ENCODE measurements at places on chromosomes 2 and 18.

GRCh38 chr18:5973099-5973498 lies 77.8 kb upstream of the TMEM200C start:
- DNase-seq, result no peak

DNA sequence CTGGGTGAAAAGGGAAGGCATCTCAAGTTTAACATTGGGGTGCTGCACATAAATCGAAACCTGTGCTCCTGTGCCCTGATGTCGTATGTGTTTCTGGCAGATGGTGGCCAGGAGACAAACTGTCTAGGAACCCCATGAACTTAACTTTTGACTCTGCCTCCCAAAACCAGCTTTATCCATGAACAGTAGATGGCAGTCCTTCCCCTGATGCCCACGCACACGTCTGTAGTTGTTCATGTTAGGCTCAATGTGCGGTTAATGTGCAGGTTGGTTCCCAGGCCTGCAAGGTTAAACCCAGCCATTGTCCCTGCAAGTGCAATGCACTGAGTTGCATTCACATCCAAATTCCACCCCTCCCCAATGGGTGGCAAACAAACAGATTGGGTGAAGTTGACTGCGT lies 44.1 kb upstream of the SIX3 start:
- DNase-seq, result no peak

- no peak for DNase-seq
Measured at GRCh38 chr2:2028041-2028440, 283.7 kb upstream of the PXDN start.

DNA sequence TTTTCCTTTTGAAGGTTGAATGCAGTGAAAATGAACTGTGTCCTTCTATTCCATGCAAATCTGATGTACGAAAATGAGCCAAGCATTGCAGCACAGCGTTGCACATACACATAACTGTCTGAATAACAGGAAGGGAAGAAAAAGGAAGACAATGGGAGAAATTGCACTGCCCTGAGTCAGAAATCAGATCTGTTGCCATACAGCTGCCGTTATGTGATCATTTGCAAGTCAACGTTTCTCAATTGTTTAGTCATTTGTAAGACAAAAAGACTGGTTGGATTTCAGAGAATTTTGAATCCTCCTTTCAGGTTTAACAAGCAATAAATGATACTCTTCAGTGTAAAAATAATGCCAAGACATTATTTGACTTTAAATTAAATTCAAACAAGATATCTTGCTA lies 284.1 kb downstream of the DSEL start:
- no peak for DNase-seq

DNA sequence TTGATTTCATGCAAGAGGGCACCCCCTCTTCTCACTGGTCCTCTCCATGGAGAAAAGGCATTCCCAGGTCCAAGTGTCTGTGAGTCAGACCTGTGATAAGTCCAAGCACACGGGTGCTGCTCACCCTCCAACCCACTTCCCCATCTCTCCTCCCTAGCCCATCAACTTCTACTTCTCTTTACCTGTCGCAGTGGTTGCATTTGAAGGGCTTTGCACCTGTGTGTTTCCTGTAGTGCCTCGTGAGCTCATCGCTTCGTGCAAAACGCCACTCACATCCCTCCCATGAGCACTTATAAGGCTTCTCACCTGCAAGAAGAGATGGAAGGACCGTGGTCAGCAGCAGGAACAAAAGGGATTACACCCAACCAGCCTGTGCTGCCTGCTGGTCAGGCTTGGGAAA lies 77.5 kb downstream of the KLF7 start:
- no peak for DNase-seq

- DNase-seq, result no peak
Measured at GRCh38 chr2:23537991-23538390, 153.0 kb downstream of the KLHL29 start.

DNA sequence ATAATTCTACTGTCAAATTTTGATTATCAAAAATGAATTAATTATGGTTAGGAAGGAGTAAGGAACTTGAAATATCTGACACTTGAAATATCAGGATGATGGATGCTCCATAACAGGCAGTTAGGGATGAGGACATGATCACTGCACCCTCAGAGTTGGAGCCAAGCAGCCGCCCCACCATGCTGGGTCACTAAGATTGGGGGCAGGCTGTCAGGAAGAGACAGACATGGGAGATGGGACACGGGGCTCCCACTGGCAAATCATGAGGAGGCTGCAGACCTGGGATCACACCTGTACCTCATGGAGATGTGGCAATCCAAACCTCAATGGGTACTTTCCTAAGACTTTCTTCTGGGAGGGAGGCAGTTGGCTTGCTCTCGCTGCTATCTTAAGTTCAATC lies 982.0 kb upstream of the ZEB2 start:
- no peak for DNase-seq

GRCh38 chr2:223811757-223812156 lies 25.6 kb downstream of the AP1S3 start:
- no peak for DNase-seq

DNA sequence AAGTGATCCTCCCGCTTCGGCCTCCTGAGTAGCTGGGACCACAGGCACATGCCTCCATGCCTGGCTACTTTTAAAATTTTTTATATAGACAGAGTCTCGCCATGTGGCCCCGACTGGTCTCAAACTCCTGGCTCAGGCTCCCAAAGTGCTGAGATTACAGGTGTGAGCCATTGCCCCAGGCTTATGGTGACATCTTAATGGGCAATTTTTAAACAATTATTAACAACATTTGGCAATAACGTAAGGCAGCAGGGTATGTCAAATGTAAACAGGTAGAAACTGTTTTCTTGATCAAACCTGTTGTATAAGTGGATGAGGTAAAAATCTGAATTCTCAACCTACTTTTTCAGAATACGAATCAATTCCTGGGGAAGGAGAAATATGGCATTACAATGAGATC lies 11.0 kb downstream of the FECH start:
- DNase-seq, result no peak

DNA sequence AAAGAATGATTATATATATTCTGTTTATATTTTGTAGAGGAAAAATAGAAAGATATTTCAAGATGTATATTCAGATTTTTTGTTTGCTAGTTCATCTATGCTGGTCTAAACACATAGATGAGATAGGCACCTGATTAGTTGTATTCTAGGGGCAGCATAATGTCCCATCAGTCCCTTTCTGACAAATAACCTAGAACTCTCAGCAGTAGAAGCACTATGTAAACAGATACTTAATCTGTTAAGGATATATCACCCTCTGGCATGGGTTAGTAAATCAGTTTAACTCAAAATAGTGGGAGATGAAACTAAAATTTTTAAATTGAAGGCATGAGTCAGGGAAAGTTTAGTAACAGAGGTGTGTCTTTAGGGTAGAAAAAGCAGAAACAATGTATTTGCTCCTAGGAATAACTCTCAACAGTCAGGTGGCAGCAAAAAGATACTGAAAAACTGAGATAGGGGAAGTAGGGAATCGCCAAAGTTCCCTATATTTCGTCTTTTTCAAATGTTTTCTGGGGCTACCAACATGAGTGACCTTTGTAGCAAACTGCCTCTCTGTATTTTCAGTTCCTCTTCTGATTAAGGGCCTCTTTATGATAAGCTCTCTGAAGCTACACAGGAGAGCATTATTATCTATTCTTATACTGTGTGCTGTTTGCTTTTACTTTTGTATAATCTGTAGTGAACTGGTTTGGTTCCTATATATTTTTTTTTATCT lies 5.7 kb downstream of the PPP1R1C start:
- no peak for DNase-seq

DNA sequence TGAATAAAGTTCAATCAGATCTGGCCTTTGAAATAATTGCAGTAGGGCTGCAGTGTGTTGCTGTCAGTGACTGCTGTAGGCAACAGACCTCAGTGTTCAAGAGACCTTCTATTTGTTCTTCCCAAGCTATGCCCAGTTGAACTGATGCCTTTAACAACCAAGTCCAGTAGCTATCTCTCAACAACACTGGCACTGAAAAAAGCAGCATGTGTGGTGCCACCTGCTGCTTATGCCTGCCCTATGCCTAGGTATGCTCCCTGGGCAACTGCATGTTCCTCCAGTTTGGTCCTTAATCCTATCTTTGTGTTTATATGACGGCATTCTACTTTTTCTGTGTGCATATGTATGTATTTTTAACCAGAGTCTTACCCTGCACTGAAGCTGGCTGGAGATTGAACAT lies 523.9 kb upstream of the MEX3C start:
- no peak for DNase-seq

DNA sequence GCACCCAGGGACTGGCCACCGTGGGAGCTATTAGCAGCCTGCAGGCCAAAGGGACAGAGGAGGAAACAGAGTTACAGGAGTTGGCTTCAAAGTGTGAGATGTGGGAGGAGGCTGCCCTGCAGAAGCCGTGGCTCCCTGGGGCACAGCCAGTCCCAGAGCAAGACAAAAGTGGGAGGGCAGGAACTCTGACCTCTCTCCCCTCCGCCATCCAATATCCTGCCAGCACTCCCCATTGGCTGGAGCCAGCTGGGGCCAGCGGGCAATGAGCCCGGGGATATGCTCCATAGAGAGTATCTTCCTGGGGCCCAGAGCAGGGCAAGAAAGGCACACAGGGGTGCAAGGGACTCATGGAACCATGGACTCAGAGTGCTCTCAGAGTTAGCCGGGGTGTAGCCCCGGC lies 143.1 kb downstream of the INHBB start:
- no peak for DNase-seq

GRCh38 chr2:218566296-218566695 lies 1.9 kb downstream of the USP37 start:
- no peak for DNase-seq

GRCh38 chr2:198203336-198204069 lies 399.1 kb downstream of the PLCL1 start:
- no peak for DNase-seq

DNA sequence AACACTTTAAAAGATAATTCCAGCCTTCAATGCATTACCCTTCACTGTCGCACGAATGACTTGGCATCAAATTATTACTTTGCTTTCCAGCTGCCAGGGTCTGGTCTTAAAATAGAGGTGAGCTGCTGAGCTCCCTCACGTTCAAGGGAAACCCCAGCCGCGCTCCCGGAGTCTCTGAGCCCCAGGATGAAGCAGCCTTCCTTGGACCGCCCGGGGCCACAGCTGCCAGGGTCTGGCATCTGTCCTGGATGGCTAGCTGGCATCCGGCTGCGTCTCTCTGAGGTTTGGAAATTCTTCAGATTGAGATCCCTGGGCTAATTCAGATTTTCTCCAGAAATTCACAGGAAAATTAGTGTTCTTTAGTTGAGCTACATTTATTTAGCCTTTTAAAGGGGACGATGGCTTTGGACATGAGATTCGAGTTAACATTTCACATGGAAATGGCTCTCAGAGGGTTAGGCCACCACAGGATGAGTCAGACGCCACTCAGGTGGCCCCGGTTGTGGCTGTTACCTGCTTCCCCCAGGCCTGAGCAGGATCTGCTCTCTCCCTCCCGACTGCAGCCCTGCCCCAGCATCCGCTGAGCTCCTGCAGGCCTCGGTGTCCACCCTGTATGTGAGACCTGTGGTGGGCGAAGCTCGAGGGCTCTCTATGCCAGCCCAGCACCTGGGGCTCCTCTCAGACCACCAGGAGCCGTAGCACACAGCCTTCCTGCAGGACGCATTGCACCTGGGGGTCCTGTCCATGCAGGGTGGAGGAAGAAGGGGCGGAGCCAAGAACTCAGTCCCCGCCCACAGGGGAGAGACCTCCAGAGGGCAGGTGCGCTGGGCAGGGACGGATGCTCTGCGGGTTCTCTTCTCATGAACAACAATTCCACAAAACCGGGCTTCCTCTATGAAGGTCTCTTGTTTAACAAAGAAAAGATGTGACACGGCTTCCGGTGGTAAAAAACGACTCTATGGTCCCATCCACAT lies 255.5 kb downstream of the TWIST2 start:
- DNase-seq, result no peak

DNA sequence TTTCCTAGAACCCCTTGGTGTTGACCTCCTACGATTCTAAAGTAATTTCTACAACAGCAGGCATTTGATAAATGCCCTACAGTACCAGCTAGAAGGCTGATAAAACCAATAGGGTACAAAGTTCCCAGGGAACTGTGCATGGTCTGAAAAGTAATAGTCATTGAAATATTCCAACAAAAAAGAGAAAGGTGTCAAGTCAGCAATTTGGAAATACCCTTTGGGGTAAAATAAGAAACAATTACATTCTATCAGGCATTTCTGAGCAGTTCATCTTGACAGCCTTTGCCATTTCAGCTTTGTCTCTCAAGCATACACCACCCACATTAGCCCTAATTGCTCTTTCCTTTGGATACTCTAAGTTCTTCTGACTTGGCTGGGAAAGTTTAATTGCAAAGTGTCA lies 542.9 kb upstream of the DDX18 start:
- no peak for DNase-seq

DNA sequence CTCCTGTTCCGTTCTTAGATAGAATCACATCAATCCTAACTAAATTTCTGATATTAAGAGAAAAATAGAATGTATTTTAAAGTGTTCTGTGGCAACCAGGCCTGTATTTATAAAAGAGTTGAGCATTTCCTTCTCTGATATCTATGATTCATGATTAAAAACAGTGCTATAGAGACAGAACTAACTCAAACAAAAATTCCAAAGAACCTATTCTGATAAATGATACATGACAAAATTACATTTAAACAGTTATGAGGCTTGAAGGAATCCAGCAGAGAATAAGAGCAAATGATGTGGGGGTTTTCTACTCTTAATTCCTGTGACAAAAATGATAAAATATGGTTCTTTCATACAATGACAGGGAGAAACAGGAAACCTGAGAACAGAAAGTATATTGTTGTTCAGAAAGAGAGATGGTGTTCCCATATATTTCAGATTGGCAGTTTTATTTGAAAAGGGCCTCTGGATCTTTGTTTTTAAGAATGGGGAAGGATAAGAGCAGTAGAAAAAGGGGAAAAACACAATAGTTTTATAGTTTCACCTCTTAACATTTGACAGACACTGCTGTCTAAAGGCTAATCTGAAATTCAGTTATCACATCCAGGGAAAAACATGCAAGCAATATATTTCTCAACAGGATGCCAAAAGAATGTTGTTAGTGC lies 944.3 kb downstream of the LRP1B start:
- DNase-seq, result no peak

- no peak for DNase-seq
Measured at GRCh38 chr2:236977852-236978398, 107.8 kb upstream of the COPS8 start.

DNA sequence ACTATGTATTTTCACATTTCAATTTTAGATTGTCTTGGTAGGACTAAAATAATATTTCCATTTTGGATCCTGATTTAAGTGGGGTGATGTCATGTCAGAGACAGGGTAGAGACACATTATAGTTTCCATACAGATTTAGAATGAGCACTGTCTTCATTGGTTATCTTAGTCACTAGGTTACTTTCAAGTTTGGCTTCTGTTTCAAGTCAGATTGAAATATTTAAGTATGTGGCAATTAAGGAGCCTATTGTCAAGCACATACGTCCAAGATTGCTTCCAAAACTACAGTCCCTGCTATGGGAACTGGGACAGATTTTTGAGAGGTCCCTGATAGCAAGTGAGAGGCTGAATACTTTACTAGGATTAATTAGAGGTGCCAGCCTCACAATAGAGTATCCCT lies 89.2 kb upstream of the FAM117B start:
- no peak for DNase-seq
